ENCODE measurements at places on chromosomes 2 and 18.

GRCh38 chr2:52880872-52881271 is 886.7 kb upstream of the CHAC2 start:
- DNase-seq, result no peak

DNA sequence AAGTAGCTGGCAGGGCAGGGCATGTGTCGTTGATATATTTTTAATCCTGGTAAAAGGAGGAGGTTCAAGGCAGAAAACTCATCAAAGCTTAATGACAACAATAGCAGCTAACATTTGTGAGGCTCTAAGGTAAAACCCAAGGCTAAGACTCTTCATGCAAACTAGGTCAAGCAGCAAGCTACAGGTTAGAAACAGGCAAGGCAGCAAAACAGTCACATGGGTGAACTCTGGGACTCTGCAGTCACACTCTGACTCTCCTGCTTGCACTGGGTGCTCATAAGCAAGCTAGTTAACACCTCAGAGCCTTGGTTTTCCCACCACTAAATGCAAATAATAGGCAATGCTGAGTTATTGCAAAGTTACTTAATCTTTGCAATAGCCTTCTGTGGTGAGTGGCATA is 7.9 kb downstream of the IL1RN start:
- DNase-seq, result no peak

DNA sequence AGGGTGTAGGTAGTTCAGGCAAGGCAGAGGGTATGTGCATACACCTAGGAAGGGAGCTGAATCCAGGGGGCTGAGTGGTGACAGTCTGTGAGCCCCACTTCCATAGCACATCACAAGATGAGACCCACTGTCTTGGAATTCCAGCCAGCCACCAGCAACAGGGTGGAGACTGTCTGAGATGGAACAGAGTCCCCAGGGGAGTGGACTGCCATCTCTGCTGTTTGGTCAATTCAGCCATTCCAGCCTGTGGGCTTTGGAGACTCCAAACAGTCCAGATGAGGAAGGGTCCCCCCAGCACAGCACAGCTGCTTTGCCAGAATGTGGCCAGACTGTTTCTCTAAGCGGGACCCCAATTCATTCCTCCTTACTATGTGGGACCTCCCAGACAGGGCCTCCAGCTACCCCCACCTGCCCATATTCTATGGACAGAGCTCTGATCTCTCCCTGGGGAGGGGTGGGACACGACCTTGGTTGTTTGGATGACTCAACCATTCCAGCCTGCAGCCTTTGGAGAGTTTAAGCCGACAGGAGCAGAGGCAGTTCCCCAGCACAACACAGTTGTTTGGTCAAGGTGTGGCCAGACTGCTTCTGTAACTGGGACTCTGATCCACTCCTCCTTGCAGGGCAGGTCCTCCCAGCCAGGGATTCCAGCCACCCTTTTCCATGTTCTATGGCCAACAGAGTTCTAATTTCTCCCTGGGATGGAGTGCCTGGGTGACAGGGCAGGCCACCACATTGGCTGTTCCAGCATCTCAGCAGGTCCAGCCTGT is 178.0 kb downstream of the RND3 start:
- no peak for DNase-seq

DNA sequence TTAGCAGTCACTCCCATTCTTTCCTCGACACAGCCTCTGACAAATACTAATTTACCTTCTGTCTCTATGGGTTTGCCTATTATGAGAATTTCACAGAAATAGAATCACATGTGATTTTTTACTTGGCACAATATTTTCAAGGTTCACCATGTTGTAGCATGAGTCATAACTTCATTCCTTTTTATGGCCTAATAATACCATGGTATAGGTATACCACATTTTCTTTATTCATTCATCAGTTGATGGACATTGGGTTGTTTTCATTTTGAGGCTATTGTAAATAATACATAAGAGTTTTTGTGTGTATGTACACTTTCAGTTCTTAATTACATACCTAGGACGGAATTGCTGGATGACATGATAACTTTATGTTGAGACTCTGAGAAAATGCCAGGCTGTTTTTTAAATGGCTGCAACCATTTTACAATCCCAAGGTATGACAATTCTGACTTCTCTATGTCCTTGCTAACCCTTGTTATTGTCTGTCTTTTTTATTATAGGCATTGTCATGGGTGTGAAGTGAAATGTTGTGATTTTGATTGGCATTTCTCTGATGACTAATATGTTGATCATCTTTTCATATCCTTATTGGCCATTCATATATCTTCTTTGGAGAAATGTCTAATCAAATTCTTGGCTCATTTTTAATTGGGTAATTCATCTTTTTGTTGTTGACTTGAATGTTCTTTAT is 87.9 kb downstream of the IRS1 start:
- DNase-seq, result no peak

DNA sequence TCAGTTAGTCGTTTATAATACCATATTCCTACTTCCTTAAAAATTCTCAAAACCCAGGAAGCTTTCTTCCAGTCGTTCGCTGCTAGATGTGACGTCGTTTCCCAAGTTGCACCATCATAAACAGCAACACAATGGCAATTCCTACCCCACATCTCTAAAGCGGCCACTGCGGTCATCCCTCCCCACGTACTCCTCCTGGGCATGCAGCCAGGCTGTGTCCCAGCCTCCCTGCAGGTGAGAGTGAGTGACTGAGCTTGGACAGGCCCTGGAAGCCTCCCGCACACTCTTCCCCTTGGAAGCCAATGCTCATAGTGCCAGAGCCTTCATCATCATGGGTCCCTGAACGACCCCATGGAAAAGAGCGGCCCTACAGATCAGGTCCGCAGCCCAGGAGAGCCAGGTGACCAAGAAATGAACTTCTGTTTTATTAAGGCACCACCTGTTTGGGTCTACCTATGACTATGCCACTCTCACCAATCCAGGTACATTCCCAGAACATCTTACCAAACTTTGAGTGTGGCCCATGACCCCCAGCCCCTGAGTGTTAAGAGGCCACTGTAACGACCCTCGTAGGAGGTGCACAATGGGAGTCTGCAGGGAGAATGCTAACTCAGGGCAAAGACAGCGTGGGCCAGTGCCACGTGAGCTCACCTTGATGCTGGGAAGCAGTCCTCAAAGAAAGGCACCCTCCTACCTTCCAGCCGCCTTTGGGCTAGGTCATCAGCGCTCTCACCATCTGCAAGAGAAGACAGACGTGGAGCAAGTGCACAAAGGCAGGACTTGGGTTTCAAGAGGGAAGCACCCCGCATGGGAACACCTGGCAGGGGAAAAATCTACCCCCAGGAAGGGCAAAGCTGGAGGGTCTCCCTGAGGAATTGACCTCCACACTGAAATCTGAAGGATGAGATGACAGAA is 74.7 kb upstream of the RAB6C start:
- no peak for DNase-seq

DNA sequence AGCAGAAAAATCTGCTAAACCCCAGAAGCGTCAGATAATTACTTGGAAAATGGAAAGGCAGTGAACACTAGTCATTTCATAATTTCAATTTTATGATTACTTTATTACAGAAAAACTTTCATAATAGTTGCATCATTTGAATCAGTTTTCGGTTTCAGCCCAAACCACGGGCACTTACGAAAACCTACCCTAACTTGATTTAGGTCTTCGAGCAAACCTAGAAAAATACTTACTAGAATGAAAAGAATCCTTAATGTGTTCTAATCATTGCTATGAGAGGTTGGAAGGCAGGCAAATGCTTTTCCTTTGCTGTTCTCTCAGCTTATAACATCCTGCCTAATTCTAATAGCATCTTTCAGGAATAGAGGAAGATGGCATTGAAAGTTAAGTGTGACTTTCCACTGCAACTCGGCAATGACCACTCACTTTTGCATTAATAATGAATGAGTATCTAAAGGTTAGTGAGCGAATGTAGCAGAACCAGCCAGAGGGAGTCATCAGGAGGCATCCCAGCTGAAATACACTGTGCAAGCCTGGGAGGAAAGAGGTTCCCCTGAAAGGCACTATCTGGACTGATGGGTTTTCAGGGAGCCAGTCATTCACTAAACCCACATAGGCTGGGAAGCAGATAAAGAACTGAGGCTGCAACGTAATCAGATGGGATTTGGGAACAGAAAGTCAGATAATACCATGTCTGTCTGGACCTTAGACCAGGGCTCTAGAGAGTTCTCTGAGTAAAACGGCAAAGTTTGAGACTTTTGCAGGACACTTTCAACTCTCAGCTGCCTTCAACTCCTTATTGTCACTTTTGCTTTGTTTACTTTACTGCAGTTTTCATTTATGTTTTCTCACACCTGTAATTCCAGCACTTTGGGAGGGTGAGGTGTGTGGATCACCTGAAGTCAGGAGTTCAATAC is 520.8 kb downstream of the RNF144A start:
- no peak for DNase-seq

- no peak for DNase-seq
Measured at GRCh38 chr2:111698089-111698488, 185.9 kb downstream of the ANAPC1 start.

- DNase-seq, result no peak
Measured at GRCh38 chr18:62453864-62454263, 69.0 kb upstream of the ZCCHC2 start.

DNA sequence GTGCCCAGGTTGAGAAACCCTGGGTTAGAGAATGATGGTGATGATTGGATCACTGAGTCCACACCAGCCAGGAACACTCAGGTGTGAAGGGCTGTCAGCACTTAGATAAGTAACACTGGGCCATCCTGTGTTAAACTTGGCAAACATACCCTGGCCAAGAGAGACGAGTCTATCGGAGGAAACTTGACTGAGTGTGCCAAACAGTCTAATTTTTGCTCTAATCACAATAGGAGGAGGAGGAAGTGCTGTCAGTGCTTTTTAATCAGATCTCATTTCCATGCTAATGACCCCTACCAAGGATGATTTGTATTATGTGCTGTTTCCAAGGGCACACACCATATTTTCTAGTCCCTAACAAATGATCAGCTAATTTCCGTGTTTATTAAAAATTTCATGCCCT is 63.8 kb upstream of the SEC11C start:
- no peak for DNase-seq

GRCh38 chr18:80159713-80160636 is 50.9 kb downstream of the ADNP2 start:
- DNase-seq, result no peak

GRCh38 chr2:45793305-45793962 is 142.0 kb downstream of the PRKCE start:
- DNase-seq, result no peak

DNA sequence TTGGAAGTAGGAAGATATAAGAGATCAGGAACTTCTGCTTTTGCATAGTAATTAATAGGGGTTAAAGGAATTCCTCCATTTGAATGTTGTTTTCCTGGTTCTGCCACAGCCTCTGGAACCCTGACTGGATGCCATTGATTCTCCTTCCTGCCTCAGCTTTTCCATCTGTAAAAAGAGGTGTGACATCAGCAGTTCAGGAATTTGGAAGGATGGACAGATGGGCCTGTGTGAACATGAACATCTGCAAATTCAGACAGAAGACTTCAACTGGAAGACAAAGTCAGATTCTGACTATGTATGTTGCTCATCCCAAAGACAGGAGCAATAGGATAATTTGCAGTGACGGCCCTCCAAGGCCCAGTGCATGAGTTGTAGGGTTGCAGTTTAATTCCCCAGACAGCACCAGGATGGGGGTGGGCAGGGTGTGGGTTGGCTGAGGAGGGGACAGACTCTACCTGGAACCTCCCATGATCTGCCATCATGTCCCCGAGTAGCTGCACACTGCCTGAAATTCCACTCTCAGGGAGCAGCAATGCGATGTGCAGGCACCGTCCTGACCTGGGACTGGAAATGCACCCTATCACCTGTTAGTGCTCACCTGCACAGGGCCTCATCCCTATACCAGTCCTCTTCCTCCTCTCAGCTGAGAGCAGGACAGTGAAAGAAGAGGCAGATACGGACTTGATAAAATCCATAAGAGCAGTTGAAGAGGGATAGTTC is 98.9 kb upstream of the EPAS1 start:
- no peak for DNase-seq

GRCh38 chr2:137254052-137254451 is 488.7 kb downstream of the THSD7B start:
- no peak for DNase-seq

DNA sequence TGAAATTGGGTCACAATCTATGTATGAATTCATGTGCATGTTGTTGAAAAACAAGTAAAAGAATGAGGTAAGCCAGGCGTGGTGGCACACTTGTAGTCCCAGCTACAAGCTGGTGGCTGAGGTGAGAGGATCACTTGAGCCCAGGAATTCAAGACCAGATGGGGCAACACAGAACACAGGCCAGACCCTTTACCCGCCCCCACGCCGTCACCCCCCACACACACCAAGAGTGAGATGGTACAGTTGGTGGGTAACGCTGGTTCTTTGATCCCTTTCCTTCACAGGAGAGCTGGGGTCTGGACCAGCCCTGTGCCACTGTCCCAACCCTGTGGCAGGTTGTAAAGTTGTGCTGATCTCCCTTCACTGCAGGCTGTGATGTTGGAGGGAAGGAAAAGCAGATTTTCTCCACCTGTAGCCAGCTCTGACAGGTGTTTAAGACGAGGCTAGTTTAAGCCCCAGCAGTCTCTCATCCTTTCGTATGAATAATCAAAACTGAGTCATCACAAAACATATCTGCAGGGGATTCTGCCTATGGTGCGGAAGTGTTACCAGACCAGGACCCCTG is 13.6 kb downstream of the B3GNT2 start:
- DNase-seq, result no peak

- DNase-seq, result no peak
Measured at GRCh38 chr18:13477147-13477683, 249.1 kb downstream of the FAM210A start.

DNA sequence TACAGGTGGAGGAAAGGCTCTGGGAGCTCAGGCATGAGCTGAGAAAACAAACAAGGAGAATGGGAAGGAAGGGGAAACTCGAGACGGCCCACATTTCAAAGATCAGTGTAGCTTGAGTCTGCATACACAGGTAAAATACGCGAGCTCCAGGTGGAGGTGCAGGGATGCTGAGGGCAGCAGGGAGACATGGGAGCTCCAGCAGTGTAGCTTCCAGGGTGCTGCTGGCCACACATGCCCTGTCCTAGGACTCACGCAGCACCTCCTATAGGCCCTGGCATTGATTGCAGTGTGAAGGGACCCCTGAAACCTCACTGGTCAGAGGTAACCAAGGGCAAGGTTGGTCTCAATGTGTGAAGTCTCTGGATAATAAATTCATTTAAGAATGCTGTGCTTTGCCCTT is 362.8 kb upstream of the HS6ST1 start:
- DNase-seq, result no peak

GRCh38 chr2:168874368-168875054 is 15.7 kb downstream of the SPC25 start:
- DNase-seq, result no peak

DNA sequence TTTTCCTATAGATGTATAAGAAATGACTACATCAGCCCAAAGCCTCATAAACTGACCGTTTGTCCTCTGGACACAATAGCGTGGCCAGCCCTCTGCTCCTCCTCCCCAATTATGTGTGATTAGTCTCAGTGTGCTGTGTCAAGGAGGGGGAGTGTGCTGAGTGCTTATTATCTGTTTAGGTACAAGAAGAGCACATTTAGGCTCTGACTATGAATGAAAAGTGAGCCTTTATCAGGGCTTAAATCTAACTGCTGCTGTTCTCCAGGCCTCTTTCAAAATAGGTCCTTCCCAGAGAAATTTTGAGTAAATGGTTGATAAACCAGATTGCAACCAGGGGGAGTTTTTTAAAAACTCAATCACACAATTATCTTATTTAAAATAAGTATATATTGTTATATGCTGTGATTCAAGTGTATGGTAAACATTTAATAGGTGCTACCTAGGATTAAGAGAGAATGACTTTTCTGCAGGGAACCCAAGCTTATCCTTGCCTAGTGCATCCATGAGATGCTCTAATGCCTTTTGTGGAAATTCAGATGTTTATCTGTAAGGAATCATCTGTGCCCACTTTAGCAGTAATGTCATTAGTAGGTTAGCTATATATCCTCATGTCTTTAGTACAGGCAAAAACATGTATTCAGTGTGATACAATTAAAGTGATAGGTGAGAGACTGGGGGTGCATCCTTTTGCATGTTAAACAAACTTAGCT is 168.7 kb upstream of the SIX3 start:
- DNase-seq, result no peak
